ENCODE measurements at places on chromosomes 6 and 20. TPM values are rescaled to one million over a fixed set of nuclear protein-coding genes. Genes with fewer than 3 reads are reported as not detected.

CRISP2 gene
- 0.05 TPM for total RNA-seq

ERVFRD-1 gene
- 0.14 TPM for total RNA-seq

CGA gene
- total RNA-seq = 1.5 TPM

ZBP1 gene
- total RNA-seq = 2.0 TPM

RPP40 gene
- total RNA-seq = 10.1 TPM

SLC17A1 gene
- total RNA-seq = not detected

BMP6 gene
- total RNA-seq = 0.19 TPM

SNAI1 gene
- 0.33 TPM for total RNA-seq

MAP1LC3A gene
- 6.8 TPM for total RNA-seq

BPIFB1 gene
- total RNA-seq = 0.24 TPM

AIF1 gene
- 558 TPM for total RNA-seq

SLC17A9 gene
- total RNA-seq = 1.2 TPM

SULF2 gene
- total RNA-seq = 9.3 TPM

DEFB121 gene
- not detected for total RNA-seq

SOX4 gene
- total RNA-seq = 58.0 TPM

RFX6 gene
- total RNA-seq = not detected

CAP2 gene
- total RNA-seq = 1.6 TPM

TCP1 gene
- 168 TPM for total RNA-seq

SCUBE3 gene
- 0.09 TPM for total RNA-seq

NEURL2 gene
- 8.1 TPM for total RNA-seq

STX11 gene
- total RNA-seq = 3.2 TPM

MLIP gene
- 0.19 TPM for total RNA-seq

SIRPA gene
- total RNA-seq = 3.0 TPM

LY6G6C gene
- total RNA-seq = not detected

TRAPPC3L gene
- 0.14 TPM for total RNA-seq

SYNJ2 gene
- total RNA-seq = 5.7 TPM

ELMO2 gene
- 23.3 TPM for total RNA-seq

PSORS1C2 gene
- not detected for total RNA-seq

TNNC2 gene
- 2.4 TPM for total RNA-seq

MRPL14 gene
- total RNA-seq = 81.5 TPM

ATF6B gene
- total RNA-seq = 16.0 TPM

ATRN gene
- total RNA-seq = 7.4 TPM

PLA2G7 gene
- 9.3 TPM for total RNA-seq

RPS10 gene
- 2,659 TPM for total RNA-seq

NUP153 gene
- 32.5 TPM for total RNA-seq

NEDD9 gene
- 29.4 TPM for total RNA-seq

SERINC3 gene
- total RNA-seq = 34.8 TPM

OR12D3 gene
- total RNA-seq = not detected

WFDC12 gene
- 1.0 TPM for total RNA-seq

SLC22A7 gene
- 0.09 TPM for total RNA-seq

BLCAP gene
- 28.4 TPM for total RNA-seq

CDSN gene
- total RNA-seq = 0.05 TPM

DOK5 gene
- 0.76 TPM for total RNA-seq

TFAP2D gene
- total RNA-seq = not detected

CST4 gene
- 0.80 TPM for total RNA-seq

EEF1A2 gene
- 0.19 TPM for total RNA-seq

NOP56 gene
- total RNA-seq = 236 TPM

CCDC170 gene
- 0.66 TPM for total RNA-seq

PRKN gene
- 0.71 TPM for total RNA-seq

DEFB119 gene
- not detected for total RNA-seq

PERP gene
- 8.4 TPM for total RNA-seq
